Fibroblast of skin of abdomen (primary cell): ENCODE measurements at places on chromosomes 4 and X.
A peak's percentile ranks its signal among the peaks of the same experiment; 100 is the strongest.

GRCh38 chr4:90958256-90958895, 831.2 kb downstream of the CCSER1 start:
- peak; percentile 91 for DNase-seq

- peak; percentile 98 for DNase-seq
These were observed 509.6 kb upstream of the DIPK2B start for GRCh38 chrX:45710081-45710801.

DNA sequence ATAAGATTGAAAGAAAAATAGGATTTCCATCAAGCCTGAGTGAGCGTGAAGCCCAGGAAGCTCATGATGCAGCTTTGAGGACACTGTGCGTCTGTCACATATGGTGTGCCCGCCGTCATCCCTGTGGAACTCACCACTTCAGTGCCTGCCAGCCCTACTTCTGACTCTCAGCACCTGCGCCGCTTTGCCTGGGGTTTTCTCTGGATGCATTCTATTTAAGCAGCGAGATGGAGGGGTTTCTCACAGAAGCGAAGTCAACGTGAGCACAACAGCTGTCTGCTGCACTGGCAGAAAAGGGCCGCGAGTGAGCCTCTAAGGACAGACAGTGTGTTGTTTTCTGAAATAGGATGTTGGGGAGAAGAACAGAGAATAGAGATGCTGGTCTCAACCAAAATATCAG, 6.2 kb upstream of the TMEM128 start:
- DNase-seq, result no peak

DNA sequence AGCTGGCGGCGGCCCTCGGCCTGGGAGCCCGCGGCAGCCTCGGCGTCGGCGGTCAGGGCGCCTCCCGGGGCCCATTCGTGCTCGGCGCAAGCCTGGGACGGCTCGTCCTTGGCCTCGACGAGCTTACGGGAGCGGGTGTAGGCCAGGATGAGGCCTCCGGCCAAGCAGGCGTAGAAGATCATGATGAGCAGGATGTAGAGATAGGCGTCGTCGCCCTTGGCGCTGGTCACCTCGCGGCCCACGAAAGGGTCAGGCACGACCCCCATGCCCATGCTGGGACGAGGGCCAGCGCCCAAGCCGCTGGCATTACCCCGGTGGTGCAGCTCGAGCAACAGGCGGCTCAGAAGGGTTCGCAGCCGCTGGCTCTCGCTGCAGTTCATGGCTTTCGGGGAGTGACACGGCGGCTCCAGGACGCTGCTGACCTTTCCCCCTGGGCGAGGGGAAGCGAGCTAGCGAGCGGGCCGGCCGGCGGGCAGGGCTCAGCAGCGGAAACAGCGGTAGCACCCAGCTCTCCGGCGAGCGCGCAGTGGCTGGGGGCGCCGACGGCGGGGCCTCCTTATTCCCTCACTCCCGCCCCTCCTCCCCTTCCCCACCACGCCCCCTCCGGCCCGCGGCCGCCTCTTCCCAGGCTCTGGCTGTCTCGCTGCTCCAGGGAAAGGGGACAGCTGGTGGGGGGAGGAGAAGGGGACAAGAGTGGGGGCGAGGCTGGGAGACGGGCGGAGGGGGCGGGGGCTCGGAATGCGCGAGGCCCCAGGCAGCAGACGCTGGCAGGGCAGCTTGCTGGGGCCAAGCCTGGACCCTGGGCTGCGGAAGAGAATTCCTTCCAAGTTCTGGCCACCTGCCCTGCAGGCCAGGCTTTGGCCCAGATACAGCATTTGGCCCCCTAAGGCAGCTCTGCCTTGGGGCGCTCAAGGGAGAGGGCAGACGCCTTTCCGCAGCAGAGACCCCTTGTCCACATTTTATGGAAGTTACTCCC, at the start of gene KCNE5:
TSS of gene KCNE5 (minus strand) at position 532 of the 976 bp plus-strand sequence. CDS start at position 380, 152 bp downstream.
- DNase-seq, result no peak

GRCh38 chrX:15107367-15107988, 162.4 kb downstream of the ASB9 start:
- DNase-seq, result no peak

- DNase-seq, result no peak
These were observed 174.2 kb downstream of the NHS start for GRCh38 chrX:17549107-17549651.

DNA sequence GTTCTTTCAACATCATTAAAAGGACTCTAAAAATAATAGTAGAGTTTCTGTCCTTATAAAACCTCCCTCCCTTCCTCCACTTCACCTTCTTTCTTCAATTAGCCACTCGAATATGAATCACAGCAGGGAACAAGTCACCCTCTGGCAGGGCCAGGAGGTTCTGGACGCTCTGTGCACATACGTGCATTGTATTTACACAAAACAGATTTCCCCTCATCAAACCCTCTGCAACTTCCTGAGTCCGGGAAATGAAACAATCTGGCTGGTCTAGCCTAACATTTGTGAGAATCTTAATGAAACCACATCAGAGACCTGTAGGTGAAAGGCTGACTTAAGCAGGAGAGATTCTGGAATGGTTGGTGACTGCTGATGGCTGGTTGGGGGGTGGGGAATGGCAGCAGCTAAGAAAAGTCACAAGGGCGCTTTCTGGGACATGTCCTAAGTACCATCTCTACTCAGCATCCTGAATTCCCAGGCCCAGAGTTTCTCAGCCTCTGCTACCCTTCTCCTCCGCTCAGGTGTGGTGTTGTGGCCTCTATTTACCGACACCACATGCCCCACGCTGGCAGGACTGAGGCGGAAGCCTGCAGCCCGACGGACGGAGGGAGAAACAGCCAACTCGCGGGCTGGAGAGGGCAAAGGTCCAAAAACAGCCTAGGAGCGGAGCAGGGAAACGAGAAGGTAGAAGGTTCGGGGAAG, 1.0 kb downstream of the ZDHHC9 start:
- peak; percentile 12 for DNase-seq
